ENCODE measurements at places on chromosomes 7 and 10.

DNA sequence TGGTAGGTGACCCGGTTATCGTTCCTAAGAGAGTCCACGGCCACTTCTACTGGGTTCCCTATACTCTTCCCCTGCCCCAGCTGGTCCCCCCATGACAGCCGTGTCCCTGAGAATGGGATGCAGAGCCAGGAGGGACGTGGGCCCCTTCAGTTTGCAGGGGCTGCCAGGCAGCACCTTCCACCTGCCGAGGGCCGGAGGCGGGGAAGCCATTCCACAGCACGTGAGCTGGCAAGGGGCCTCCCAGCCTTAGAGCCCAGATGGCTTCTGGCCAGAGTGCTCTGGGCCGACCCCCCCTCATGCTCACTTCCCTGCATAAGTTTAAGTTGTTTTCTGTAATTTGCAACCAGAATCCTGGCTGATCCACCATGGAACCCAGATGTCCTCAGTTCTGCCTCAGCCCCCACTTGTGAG, 39.0 kb downstream of the DIP2C start:
- DNase-seq, result no peak

DNA sequence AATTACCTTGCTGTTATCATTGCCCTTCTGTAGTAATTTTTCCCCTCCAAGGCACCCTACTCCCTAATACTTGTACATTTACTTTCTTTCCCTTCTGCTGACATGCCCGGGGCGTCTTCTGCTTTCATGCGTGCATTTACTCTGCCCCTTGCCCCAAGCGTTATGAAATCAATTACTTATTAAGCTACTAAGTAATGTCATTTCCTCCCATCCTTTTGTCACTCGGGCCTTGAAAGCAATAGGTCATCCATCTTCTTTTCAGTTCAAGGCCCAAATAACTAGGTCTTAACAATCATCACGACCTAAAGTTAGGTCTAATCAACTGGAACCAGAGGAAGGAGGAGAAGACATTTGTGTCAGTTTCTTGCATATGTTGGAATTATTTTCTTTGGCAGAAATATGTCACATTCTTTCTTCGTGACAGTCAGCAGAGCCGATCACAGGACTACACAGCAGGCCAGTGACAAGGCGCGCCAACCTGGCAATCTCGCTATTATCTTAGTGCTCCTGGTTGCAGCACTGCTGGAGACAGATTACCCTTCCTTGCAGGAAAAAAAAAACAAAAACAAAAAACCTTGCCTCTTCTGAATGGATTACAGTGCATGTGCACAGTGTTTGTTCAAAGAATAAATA, 179.2 kb downstream of the RELN start:
- DNase-seq, result peak; percentile 3

- DNase-seq, result peak; percentile 60
These were observed 21.0 kb upstream of the ASB15 start for GRCh38 chr7:123580406-123581161.

DNA sequence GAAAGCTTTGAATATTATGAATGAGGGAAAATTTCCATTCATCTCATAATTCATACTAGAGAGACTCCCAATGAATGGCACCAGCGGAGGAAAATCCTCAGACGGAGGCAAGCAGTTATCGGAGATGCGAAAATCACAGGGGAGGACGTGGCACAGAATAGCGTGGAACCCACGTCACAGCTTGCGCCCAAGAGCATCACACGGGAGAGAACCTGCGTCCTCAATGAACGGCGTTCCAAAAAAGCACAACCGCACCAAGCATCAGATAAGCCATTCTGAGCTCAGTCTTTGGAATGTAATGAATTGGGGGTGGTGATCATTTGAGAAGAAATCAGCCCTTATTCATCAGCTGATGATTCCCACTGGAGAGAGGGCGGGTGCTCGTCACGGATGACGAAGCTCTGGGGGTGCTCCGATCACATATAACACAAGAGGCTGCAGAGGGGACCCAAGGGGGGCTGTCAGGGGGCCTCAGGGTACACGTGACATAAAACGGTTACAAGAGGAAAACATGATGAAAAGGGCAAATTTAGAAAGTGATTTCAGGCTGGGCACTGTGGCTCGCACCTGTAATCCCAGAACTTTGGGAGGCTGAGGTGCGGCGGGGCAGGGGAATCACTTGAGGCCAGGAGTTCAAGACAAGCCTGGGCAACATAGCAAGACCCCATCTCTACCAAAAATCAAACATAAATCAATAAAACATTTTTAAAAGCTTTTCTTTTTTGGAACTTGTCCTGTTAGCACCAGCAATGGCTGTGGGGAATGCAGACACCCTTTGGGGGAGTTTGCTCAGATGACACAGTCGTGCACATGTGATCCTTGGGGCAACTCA, 33.8 kb upstream of the FIS1 start:
- no peak for DNase-seq

DNA sequence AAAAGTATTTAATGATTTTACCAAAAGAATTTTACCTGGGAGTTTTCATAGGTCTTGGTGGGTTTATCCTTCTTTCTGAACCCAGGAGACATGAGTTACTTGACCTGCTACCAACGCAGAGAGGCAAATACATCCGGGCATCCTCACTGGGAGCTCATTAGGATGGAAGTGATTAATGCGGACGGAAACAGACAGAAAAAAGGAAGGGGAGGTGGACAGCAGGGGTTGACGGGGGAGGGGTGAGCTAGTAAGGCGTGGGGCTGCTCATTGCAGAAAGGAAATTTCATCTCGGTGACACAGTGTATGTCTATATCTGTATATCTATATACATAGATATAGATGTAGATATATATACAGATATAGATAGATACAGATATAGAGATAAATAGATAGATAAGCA, 408.2 kb upstream of the ADARB2 start:
- no peak for DNase-seq

DNA sequence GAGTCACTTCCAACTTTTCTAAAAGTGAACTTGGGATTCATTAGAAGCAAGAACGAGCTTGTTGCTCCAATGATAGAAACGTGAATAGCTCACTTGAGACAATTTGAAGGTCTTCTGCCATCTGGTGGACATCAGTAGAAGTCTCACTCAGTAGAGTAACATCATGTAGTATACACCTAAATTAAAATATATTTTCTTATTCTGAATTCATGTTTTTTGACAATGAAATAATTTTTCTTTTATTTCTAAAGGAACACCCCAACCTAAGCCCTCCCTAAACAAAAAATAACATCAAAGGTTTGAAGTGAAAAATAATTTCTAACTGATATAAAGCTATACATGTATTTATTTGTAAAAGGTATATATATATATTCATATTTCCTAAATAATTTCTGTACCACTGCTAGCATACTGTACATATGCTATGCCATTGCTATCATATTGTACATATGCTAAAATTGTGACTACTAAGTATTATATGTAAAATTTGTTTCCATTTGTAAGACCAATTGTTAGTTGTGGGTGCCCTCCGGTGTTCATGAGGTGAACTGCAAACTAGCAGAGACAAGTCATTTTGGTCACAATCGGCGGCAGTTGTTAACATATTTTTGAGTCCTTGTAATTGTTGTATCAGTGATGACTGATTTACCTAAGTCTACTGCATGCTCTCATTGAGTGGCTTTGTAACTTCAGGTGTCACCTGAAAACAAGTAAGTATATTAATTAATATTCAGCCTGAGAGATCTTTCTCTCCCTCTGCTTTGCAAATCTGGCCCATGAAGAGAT, 121.9 kb downstream of the PTPRZ1 start:
- peak; percentile 85 for DNase-seq

DNA sequence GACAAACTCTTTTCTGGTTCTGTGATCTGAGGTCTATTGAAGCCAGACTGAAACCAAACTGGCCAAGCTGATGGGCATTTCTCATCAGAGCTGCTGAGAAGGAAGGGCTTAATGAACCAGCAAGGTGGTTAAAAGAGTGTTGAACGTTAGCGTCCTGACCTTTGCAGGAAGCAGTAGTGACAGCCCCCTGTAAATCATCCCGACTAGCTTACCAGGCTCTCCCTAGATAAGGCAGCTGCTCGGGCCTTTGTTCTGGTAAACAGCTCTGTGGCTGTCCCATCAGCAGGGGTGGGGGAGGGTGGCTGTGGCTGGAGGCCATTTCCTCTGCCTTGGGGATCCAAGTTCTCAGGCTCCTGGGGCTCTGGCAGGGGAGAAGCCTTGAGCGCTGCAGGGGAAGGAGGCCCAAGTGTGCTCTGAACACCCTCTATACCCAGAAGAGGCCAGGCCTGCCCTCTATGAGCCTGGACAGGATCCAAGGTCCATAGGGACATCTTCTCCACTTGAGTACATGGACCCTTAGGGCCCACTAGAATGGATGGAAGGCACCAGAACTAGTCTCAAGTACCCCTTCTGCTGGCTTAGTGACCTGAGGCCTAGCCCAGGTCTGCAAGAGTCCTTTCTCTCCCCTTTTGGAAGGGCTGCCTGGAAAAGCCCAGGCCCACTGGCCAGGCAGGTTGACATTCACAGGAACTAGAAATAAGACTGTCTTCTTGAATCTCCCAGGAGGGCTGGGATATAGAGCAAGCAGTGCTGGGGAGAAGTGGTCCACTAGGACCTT, 134.6 kb downstream of the ARHGAP22 start:
- peak; percentile 39 for DNase-seq

GRCh38 chr7:155001756-155002410, 1.0 kb downstream of the PAXIP1 start:
- peak; percentile 18 for DNase-seq

DNA sequence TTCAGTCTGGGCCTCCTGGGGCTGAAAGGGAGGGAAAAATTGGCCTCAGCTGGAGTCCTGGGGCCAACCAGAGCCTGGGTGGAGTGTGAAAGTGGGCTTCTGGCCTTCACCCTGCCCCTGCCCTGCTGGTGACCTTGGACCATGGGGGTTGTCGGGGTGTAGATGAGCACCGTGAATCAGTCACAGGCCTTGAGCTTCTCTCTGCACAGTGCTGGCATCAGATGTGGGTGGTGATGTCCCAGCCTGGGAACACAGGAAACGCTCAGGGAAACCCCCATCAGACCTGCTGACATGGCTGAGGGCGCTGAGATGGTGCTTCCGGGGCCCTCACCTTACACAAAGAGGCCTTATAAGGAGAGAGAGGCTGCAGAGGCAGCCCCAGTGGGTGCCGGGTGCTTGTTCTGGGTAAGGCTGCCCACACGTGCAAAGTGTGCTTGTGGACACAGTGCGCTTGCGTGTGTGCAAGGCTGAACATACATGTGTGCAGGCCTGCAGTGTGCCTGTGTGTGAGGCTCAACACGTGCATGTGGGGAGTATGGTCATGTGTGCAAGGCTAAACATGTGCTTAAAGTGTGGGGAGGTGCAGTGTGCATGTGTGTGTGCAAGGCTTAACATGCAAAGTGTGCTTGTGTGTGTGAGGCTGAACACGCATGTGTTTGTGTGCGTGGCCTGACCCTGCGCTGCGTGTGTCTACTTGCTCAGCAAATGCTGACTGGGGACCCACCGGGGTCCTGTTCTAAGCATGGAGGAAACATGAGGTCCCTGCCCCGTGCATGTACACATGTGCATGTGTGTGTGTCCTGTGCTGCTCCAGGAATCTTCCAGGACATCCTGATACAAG, 6.5 kb downstream of the ARPC1B start:
- DNase-seq, result no peak

DNA sequence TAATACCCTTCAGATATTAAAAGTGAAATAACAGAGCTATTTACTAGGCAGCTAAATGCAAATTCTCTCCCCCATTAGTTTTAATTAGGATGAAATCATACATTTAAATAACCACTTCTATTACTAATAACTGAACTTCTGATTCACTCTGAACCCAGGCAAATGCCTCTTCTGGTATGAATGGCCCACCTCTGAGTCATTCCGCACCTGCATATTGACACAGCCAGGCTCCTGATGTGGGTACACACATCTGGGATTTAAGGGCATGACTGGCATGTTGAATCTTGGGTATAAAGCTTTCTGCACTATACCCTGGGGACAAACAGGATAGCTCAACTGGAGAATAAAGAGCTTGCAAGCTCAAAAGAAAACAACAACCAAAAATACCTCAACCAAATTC, 140.9 kb downstream of the AUTS2 start:
- peak; percentile 37 for DNase-seq

GRCh38 chr10:87923233-87923632, 59.8 kb downstream of the PTEN start:
- DNase-seq, result peak; percentile 41

GRCh38 chr7:134779741-134780065, 269 bp downstream of the CALD1 start:
- DNase-seq, result no peak

GRCh38 chr10:86017841-86018734, 348.5 kb downstream of the GRID1 start:
- no peak for DNase-seq

DNA sequence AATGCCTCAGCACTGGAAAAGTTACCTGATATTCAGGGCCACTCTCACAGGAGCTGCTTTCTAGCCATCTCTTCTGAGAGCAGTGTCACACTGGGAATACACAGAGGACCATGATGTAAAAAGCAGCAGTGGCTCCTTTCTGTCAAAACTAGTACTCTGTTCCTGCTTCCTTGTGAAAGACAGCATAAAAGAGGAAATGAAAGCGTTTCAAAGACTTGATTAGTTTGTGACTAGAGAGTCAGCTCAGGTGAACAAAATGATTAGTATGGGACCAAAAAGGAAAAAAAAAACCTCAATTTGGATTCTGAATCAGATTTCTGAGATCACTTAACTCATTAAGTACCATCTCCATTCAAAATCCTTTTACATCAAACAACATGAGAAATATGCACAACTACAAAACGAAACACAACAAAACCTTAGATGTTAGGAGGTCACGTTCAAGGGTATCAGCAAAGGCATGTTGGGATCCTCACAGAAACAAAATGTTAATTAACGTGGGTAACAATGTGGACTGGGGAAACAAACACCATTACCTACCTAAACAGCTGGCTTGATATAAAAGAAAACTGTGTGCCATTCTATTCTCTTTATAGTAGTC, 103.7 kb downstream of the MACC1 start:
- DNase-seq, result no peak

GRCh38 chr10:78331391-78331922, 297.8 kb downstream of the RPS24 start:
- DNase-seq, result no peak

GRCh38 chr10:31321396-31321941, 2.5 kb downstream of the ZEB1 start:
- DNase-seq, result no peak

DNA sequence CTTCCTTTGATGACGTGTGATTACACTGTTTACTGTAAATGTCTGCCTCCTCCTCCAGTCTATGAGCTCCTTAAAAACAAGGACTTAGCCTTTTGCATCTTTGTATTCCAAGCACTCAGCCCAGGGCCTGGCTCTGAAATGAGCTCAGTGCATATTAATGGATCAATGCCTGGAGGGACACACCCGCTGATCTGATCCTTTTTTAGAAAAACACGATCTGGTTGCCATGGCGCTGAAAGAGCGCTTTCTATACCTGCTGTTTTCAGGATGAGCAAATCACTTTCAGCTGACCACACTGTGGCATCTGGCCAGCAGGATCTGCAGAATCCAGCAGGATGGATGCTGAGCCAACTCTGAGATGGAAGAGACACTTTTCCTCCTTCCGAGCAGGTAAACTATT, 37.8 kb upstream of the GARS1 start:
- DNase-seq, result no peak

GRCh38 chr7:44490351-44491200, at the start of gene NUDCD3:
Gene NUDCD3, minus strand, starts transcription at chr7:44490658. Its CDS starts 58 bp downstream, at chr7:44490600.
- DNase-seq, result peak; percentile 92

GRCh38 chr10:104337521-104337984, 712 bp downstream of the ITPRIP start:
- DNase-seq, result no peak

GRCh38 chr10:5423771-5424170, 11.4 kb downstream of the NET1 start:
- no peak for DNase-seq

- DNase-seq, result no peak
These were observed 28.0 kb upstream of the VSIR start for GRCh38 chr10:71801361-71801760.
